ENCODE measurements at places on chromosomes 6 and 20.

GRCh38 chr6:44219053-44219814, 2.5 kb downstream of the MYMX start:
- no peak for DNase-seq

DNA sequence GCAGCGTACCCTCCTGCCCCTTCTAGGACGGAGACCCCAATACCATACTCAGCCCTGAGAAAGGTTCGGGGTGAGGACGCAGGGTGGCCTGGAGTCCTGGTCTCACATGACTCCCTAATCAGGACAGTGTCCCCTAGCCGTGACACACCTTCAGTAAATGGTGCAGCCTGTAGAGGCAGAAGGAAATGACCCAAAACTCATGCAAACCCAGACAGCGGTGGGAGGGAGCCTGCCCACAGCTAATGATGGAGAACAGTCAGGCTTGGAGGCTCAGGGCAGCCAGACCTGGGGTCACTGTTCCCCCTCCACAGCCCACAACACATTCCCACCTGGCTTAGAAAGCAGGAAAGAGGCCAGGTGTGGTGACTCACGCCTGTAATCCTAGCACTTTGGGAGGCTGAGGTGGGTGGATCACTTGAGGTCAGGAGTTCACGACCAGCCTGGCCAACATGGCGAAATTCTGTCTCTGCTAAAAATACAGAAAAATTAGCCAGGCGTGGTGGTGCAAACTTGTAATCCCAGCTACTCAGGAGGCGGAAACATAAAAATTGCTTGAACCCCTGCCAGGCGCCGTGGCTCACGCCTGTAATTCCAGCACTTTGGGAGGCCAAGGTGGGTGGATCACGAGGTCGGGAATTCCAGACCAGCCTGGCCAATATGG, 8.8 kb upstream of the HMGA1 start:
- no peak for DNase-seq

- DNase-seq, result no peak
These were observed 173.7 kb upstream of the THEMIS start for GRCh38 chr6:128074567-128074966.

GRCh38 chr20:14832630-14833029, 495.2 kb upstream of the FLRT3 start:
- no peak for DNase-seq

GRCh38 chr20:6420336-6420735, 297.5 kb upstream of the FERMT1 start:
- no peak for DNase-seq

GRCh38 chr20:49705358-49705757, 8.3 kb downstream of the B4GALT5 start:
- DNase-seq, result no peak

DNA sequence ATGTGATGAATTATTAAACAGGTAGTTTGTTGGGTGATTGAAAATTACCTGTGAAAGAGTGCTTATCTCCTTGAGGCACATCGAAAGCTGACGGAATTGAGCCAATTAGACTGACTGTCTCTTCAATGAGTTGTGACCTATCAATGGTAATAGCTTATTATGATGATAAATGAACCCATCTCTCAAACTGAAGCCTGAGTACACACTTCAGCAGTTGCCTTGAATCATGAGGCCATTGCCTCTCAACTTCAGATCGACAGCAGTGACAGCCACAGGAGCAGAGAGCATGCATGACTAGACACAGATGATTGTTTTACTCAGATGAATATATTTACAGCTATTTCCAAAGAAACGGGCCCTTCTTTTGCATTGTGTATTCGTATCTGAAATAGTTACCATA, 323.9 kb downstream of the LAMA2 start:
- no peak for DNase-seq

GRCh38 chr20:31516651-31517050, 2.4 kb downstream of the HM13 start:
- no peak for DNase-seq

DNA sequence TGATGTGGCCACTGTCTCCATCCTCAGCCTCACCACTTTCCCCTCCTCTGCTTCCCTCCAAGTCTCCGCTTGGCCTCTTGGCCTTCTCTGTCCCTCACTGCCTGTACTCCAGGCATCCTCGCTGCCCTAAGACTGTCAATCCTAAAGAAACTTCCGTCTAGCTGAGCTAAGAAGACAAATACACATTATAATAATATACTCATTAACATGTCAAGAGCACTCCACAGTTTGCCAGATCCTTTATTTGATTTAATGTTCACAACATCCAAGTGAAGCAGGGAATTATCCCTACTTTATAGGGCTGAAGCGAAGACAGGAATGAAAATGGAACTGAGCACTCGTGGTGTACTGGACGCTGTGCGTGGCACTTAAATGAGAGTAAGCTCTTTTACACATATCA, 72.4 kb upstream of the SLC22A23 start:
- no peak for DNase-seq

- DNase-seq, result no peak
These were observed 301.2 kb upstream of the SGK1 start for GRCh38 chr6:134619077-134619476.

All from CD8-positive, alpha-beta T cell (primary cell).